ENCODE measurements at places on chromosomes 12 and 14.

DNA sequence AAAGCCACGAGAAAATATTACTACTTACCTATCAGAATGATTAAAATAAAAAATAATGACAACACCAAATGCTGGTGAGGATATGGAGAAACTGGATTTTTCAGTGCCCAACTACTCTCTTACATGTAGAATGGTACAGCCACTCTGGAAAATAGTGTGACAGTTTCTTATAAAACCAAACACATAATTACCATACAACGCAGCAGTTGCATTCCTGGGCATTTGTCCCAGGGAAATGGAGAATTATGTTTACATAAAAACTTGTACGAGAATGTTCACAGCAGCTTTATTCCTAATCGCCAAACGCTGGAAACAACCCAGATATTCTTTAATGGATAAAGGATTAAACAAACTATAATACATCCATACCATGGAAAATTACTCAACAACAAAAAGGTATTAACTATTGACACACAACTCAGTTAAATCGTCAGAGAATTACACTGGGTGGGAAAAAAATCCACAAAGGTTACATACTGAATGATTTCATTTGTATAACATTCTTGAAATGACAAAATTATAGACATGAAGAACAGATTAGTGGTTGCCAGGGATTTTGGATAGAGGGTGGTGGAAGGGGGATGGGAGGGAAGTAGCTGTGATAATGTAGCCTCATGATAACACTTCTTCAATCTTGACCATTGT, 35.4 kb downstream of the TAOK3 start:
- no peak for DNase-seq

DNA sequence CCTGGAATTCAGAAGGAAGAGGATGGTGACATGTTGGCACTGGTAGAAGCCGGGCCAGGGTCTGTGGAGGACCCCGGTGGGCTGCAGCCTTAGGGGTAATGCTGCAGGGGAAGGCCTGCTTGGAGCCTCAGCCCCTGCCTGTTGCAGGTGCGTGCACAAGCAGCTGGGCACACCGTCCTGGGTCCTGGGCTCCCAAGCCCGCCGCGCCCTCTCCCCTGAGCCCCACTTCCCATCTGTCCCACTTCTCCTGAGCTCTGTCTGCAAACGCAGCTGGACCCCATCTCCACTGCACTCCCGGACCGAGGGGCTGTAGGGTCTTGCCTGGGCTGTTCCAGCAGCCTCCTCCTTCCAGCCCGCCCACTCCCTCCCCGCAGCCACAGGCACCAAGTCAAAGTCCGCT, 116.8 kb downstream of the GLT1D1 start:
- no peak for DNase-seq

GRCh38 chr12:105899589-105899988, 239.2 kb downstream of the NUAK1 start:
- no peak for DNase-seq

DNA sequence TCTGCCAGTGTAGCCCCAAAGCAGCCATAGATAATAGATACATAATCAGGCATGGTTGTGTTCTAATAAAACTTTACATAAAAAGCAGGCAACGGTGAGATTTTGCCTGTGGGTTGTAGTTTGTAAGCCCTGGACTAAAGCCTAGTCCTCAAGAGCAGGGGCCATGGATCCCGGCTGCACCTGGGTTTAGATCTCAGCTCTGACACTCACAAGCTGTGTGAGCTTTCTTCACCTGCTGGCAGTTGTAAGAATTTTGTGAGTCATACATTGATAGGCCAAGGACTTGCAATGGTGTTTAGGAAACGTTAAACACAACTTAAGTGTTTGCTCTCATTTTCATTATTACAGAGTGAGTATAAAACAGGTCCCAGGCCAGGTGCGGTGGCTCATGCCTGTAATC, 395.8 kb upstream of the TBX3 start:
- no peak for DNase-seq

GRCh38 chr12:124294780-124295341, at the start of gene RFLNA:
Gene RFLNA, plus strand, starts transcription at chr12:124295093. Its CDS starts 337 bp downstream, at chr12:124295430.
- no peak for DNase-seq

DNA sequence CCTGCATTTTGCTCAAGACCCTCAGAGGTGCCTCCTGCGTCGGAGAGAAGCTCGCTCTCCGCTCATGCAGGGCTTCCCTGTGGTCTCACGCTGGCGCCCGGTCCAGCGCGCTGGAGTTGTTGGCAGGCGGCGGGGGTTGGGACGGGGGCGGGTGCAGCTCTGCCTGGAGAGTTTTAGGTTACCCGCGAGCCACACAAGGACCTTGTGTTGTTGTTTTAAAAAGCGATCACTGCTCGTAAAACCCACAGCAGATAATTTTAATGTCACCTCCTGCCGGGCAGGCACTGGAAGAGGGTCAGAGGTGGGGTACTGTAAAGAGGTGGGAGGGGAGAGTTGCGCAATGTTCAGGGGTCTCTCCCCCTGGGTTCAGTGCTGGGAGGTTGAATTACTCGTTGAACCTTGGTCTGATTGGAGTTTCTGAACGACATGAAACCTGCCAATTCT, 850 bp downstream of the SMOC1 start:
- no peak for DNase-seq

Data from activated CD4-positive, alpha-beta T cell treated with anti-CD3 and anti-CD28 coated beads, Interleukin-2, amount 50 U/mL, for 4 hours (primary cell).